Stimulated activated CD8-positive, alpha-beta memory T cell treated with anti-CD3 and anti-CD28 coated beads, Interleukin-4, amount 100 ng/mL, for 48 hours (primary cell): ENCODE measurements at places on chromosomes 5 and 9.

- DNase-seq: no peak
These were observed 510.2 kb downstream of the PRELID2 start for GRCh38 chr5:145324767-145325479.

GRCh38 chr9:114691046-114691955 lies 9.3 kb upstream of the TEX48 start:
- peak; percentile 74 for DNase-seq

DNA sequence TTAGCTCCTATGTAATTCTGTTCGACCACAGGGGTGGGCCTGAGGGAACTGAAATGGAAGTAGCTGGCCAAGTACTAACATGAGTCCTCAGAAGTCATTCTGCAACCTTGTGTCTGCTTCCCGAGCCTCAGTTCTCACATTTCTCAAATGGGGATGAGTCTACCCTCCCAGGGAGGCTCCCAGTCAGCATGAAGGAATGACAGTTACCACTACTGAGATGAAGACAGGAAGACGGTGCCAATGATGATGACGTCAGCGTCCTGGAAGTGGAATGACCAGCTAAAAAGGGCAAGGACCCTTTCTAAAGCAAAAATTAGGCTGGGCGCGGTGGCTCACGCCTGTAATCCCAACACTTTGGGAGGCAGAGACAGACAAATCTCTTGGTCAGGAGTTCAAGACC lies 6.8 kb downstream of the PIP5KL1 start:
- DNase-seq: no peak

DNA sequence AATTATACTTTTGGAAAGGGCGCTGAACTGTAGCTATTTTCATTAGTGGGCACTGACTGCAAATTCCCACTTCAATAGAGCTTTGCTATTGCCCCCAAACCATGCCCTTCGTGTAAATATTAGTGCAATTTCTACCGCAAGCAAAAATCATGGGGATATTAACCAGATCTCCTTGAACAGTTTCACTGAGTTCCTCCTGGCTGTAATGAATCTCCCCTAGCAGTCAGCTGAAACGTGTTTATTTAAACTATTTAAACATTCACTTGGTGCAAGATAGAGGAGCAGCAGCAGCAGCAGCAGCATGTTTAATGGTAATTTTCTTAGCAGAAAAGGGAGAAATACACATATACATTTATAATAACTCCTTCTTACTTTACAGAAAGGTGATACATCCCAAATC lies 54.4 kb downstream of the ARRDC3 start:
- no peak for DNase-seq

GRCh38 chr5:137194300-137194699 lies 304.8 kb downstream of the SPOCK1 start:
- DNase-seq: no peak

DNA sequence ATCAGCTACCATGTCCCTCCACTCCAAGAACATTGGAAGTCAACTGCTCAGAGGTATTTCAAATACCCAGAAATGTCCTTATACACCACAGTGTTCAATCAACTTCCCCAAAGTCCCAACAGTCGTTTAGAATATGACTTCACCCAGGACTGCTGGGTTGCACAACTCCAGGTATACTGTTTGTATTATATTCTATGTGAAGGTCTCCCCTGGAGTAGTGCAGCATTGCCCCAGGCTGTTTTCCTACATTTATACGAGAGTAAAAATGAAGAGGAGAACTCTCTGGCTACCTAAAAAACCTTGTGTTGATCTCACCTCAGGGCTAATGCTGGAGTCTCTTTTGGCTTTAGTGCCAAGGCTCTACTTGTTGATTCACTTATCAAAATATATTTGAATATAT lies 183.6 kb upstream of the MAP3K1 start:
- no peak for DNase-seq

GRCh38 chr5:134459010-134459403 lies 47.3 kb upstream of the CDKN2AIPNL start:
- no peak for DNase-seq

DNA sequence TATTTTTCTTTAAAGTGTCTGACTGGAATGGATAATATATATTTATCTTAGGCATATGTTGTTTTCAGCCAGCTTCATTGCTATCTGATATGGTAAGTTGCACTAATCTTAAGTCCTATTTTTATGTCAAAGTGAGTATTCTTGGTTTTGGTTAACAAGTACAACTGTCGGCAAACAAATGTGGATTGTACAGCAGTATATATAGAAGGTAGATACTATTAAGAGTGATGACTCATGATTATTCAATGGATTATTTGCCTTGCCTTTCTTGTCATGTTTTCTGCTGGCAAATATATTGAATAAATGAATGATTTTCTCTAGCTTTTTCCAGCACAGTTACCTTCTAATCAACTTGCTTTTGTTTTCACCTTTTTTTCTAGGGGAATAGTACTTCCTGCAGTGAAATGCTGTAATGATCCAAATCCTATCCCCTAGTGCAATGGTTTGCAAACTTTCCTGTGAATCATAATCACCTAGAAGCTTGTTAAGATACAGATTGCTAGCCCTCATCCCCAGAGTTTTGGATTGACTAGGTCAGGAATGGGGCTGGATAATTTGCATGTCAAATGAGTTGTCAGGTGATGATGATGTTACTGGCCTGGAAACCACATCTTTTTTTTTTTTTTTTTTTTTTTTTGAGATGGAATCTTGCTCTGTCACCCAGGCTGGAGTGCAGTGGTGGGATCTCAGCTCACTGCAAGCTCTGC lies 60.8 kb upstream of the ARRDC3 start:
- no peak for DNase-seq

DNA sequence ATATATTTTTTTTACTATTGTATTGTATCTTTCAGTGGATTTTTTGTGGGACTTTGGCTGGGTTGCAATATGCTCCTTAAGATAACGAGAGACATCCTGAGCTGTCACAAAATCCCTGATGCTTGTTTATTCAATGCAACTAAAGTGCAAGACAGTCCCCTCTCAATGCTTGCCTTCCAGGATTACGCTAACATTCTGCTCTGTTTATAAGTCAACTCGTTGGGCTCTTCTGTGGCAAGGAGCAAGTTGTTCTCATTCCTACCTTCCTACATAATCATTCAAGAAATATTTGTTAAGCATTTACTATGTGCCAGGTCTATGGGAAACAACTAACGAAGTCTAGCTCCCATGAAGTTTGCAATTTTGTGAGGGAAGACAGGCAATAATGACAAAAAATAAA lies 40.4 kb downstream of the JAKMIP2 start:
- DNase-seq: no peak

DNA sequence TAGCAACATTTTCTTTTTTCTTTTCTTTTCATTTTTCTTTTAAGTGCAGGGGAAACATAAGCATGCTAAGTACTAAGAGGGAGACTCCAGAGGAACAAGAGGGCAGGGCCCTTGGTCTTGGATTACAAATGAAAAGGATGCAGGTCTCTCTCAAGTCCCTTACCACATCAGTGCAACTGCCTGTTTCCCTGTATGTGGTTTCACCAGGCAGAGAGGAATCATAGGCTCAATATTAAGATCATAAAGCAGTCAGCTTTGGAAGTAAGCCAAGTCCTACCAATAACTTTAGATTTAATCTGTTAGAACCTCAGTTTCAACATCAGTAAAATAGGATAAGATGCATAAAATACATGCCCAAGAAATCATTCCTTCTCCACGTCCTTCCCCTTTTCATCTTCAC lies 422.7 kb upstream of the PAPPA start:
- DNase-seq: no peak

GRCh38 chr5:86029308-86029707 lies 588.4 kb upstream of the COX7C start:
- DNase-seq: no peak

- DNase-seq: no peak
These were observed 260.0 kb downstream of the NR2F1-AS1 start for GRCh38 chr5:93320920-93321445.

DNA sequence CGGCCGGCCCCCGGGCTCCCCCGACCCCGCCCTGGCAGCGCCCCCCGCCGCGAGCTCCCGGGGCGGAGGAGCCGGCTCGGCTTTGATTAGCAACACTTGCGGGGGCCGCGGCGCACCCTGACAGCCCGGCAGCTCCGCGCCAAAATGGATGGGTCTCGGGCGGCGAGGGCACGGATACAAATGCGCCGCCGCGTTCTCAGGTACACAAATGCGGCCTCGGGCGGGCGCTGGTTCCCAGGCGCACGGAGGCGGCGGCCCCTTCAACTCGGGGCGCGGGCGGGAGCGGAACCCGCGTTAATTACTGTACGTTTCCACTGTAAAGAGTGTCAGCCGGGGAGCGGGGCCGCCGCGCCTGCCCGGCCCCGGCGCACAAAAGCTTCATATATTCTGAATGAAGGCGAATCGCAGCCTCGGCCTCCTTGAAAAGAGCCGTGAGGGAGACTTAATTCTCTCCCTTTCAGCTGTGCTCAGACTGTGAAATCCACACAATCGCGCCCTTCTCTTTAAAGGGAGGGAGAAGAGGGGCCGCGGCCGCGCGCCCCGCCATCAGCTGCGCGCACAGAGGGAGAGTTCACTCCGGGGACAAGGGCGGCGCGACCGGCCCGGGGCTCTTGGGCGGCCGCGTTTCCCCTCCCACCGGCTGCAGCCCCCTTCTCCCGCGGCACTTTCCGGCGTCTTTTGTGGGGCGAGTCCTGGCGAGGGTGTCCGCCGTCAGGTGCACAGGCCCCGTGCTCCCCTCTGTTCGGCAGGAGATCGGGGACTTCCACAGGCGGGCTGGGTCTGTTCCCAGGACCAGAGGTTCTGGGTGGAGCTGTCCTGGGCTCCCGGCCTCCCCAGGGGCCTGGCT lies 27.0 kb downstream of the MSX2 start:
- DNase-seq: no peak

DNA sequence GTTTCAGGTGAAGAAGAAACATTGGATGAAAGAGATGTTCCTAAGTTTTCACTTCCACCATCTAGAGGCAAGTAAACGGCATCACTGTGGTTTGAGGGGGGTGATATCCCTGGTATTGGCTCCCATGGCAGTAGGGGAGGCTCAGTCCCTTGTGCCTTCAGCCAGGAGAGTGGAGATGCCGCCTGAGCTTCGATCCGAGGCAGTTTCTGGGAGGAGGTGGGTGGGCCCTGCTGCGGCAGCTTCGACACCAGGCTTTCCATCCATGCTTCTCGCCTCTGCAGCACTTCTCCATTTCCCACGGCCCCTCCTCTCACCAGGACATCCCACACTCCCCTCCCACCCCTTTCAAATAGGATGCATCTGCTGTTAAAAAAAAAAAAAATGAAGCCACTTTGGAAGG lies 258.3 kb downstream of the GADD45G start:
- no peak for DNase-seq

DNA sequence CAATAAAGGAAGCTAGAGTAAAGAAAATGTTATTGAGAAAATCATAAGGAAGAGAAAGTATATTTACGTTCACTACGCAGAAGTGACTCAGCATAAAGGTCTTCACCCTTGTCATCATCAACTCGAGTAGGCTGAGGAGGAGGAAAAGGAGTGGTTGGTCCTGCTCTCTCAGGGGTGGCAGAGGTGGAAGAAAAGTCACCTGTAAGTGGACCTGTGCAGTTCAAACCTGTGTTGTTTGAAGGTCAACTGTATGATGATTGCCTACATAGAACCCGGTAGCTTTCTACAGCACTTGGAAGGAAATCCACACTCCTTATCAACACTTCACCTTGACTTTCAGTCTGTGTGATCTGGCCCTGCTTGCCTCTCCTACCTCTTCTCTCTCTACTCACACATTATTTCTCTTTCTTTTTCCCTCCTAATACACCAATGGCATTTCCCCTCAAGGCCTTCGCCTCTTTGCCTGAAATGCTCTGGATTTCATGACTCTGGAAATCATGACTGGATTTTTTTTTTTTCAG lies 109.3 kb upstream of the CPEB4 start:
- DNase-seq: no peak

DNA sequence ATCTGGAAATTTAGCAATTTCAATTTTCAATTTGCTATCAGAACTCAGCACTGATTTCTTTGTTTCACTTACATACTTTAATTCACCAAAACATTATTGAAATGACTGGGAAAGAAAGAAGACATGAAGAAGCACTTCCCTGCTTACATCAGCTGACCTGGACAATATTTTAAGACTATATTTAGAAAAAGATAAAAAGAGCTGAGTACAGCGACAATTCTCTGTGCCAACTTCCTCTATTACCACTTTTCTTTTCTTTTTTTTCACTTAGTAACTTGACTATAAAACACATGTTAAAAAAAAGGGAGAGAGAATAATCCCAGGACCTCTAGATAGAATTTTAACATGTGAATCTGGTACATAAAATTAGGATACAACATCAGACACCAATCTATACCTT lies 35.6 kb downstream of the MEF2C start:
- no peak for DNase-seq

DNA sequence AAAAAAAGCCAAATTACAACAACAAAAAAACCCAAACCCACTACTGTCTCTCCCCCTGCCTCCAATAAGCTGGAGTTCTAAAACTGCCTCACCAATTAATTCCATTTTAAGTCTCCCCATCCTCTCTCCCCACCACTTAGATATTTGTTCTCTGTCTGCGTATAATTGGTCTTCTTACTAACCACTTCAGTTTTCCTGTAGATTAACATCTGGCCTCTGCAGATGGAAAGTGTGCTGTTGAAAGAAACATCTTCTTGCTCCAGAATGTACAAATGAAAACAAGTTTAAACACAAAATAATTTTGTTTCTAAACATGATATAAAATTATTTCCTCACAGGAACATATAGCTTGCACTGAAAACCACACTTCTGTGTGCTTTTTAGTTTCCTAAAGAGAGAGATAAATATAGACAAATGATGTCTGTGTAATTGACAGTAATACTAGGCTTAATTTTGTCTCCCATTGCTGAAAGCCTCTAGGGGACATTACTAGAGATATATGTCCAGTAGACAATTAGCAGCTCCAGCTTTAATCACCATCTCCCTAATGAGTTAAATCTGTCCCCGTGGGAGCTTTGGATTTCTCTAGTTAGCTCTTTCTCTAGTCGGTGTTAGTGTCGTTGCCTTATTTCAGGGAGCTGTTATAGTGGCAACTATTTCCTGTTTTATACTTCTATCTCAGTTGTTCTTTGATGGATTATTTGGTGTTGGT lies 164.0 kb downstream of the ARHGAP26 start:
- DNase-seq: no peak

DNA sequence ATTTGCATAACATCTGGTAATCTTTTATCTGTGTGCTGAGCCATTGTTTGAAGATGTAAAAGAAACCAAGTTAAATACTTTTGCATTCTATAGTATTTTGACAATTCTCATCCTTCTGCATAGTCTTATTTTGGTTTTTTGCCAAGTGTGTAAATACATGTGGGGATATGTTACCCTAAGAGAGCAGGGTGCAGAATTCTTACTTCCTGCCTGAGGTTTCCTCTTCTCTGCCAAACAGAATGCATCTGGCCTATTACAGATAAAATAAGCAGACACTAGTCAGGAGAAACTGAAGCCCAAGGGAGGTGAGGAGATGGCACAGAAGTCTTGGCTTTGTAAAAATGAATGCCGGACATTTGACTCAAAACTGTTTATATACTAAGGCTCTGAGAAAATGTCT lies 462.1 kb downstream of the TMEM38B start:
- no peak for DNase-seq

- no peak for DNase-seq
These were observed 58.9 kb downstream of the INSYN2B start for GRCh38 chr5:169921384-169921783.

GRCh38 chr9:95505072-95505716 lies 11.6 kb downstream of the PTCH1 start:
- DNase-seq: no peak
